ENCODE measurements at places on chromosomes 11 and 22.

DNA sequence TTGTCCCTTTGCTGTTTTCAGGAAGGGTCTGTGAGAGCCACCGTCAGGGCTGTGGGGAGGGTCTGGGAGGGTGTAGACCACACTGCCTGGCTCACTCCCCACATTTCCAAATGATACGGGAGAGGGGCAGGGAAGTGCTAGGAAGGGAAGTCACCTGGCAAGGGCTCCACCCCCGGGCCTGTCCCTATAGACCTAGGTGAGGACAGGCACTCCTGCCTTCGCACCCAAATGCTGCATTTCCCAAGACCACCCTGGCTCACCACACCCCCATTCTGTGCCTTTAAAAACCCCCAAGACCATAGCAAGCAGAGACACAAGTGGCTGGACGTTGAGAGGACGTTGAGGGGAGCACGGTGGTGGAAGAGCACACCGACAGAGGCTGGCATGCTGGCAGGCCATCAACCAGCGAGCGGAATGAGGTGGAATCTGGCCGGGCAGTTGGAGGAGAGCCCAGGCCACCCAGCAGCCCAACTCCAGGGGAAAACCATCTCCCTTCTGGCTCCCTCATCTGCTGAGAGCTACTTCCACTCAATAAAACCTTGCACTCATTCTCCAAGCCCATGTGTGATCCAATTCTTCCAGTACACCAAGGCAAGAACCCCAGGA, 45.7 kb downstream of the GNB1L start:
- no peak for DNase-seq

DNA sequence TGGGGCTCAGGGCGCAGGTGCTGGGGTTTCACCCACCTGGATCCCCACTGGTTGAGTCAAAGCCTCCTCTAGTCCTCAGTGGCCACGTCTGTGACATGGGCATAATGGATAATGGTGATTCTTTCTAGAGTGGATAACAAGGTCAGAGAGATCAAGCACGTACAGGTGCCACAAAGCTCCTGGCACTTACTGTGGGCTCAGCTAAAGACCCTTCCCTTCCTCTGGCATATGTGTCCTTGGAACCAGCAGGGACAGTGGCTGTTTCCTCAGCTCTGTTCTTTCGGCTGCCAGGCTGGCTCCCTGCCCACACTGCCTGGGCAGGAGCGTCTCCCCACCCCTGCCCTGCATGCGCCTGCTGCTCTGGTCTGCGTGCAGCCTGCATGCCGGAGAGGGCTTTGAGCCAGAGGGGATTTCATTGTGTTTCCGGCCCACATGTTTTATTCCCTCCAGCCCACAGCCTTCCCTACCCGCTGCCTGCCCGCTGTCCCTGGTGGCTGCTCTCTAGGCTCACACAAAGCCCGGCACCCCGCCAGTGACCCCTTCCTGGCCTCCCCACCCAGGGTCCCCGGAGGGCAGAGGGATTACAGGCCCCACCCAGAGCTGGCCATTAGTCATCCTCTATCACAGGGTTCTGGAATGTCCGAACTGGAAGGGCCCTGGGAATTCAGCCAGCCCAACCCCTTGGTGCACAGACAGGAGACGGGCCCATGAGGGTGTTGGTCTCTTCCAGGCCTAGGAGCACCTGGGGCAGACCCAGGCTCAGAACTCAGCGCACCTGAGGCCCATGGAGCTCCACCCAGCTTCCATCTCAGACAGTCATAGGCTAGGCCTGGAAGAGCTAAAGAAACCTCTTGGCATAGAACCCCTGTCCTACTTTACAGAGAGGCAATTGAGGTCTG, 55.3 kb upstream of the GCAT start:
- no peak for DNase-seq

GRCh38 chr11:112025707-112026106, 499 bp downstream of the DLAT start:
- DNase-seq = no peak

GRCh38 chr22:24801901-24802465, 4.0 kb upstream of the SGSM1 start:
- DNase-seq = no peak

GRCh38 chr22:17496841-17497240, 66.5 kb upstream of the SLC25A18 start:
- DNase-seq = no peak

GRCh38 chr11:90321018-90321417, 98.2 kb upstream of the CHORDC1 start:
- no peak for DNase-seq

- no peak for DNase-seq
These were observed 7.0 kb downstream of the HPS5 start for GRCh38 chr11:18314784-18315523.

DNA sequence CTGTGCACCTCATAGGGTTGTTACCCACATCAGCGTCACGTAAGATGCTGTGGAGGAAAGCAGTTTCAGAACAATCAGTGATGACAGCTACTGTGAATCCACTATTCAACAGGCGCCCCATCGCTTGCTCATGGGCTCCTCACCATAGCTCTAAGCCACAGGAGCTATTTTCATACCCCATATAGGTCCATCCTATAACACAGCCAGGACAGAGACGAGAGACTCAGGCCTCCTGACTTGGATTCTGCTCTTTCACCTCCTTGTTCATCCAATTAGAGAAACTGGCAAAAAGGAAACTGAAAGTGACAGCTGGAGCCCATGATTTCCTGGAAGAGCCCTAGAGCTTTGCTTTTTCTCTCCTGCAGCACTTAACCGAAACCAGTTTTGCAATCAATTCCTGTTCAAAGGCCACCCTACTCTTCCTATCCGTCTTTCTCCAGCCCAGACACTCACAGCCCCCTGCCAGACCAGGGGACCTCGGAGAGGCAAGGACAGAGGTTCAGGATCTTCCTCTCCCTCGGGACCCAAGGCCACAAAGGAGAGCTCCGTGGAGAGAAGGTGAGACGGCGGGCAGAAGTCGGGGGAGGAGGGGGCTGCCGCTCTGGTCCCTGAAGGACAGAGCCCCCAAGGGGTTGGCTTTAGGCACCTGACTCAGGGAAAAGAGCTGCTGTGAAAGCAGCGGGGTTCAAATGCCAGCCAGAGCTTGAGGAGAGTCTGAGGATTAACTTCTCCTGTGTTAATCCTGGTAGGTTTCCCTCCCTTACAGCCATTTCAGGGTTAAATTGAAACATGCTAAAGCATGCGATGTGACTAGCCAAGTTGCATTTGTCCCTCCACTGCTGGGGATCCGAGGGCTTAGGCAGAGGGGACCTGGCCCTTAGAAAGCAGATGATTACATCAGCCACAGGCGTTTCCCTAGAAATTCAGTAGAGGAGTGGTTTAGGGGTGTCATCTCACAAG, at the start of gene APOL6:
Gene APOL6 (plus strand): TSS at position 381 of the 960 bp plus-strand sequence. CDS start 7,980 bp downstream, outside the sequence.
- peak; percentile 48 for DNase-seq

- no peak for DNase-seq
These were observed 20.1 kb upstream of the POLA2 start for GRCh38 chr11:65241692-65242091.

GRCh38 chr22:28016781-28017557, 97.9 kb upstream of the PITPNB start:
- no peak for DNase-seq

DNA sequence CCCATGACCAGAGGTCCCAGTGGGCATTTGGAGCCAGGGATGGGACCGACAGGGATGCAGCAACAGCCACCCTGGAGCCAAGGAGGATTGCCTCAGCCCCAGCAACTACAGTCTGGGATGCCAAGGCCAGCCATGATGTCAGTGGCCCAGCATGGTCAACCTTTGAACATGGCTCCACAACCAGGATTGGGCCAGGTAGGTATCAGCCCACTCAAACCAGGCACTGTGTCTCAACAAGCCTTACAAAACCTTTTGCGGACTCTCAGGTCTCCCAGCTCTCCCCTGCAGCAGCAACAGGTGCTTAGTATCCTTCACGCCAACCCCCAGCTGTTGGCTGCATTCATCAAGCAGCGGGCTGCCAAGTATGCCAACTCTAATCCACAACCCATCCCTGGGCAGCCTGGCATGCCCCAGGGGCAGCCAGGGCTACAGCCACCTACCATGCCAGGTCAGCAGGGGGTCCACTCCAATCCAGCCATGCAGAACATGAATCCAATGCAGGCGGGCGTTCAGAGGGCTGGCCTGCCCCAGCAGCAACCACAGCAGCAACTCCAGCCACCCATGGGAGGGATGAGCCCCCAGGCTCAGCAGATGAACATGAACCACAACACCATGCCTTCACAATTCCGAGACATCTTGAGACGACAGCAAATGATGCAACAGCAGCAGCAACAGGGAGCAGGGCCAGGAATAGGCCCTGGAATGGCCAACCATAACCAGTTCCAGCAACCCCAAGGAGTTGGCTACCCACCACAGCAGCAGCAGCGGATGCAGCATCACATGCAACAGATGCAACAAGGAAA, 27.3 kb upstream of the L3MBTL2 start:
- DNase-seq = no peak

DNA sequence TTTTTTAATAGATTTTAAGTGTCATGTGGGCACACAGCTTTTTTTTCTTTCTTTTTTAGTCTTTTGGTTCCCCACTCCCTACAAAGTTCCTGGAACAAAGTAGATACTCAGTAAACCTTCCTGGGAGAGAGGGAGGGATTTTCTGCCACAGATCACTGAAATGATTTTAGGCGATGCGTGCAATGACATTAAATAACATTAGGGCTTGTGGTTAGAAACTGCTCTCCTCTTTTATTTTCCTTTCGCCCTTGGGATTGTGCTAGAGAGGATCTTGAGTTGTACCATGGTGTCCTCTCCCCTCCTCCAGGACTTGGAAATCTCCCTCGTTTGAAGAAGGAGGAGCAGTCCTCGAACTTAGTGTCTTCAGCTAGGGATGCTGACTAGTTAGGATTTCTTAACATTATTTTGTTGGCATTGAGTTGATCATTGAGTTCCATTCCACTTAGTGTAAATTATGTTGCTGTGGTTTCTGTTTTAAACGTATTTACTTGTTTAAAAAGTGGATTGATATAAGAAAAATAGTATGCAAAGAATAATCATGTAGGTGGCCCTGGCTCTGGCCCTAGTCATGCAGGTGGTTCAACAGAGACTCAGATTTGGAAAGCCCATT, 88.4 kb downstream of the TRAF6 start:
- no peak for DNase-seq

- no peak for DNase-seq
These were observed 40.8 kb upstream of the GAL start for GRCh38 chr11:68643585-68643984.

DNA sequence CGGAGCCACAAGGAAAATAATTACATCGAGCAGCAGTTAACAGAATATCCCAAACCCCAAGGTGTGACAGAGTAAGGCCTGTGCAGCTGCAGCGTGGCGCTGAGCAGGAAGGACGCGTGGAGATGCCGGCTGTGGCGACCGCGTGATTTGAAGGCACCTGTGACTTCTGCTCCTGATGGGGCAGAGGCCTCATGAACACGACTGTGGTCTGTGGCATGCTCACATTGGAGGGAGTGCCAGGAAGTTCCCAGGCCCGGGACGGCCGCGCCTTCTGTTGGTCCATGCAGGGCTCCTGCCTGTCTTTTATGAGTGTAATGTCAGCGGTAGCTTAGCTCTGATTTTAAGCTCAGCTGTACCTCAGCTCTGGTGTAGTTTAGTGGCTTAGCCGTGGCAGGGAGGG, 50.4 kb downstream of the TPCN2 start:
- DNase-seq = no peak

DNA sequence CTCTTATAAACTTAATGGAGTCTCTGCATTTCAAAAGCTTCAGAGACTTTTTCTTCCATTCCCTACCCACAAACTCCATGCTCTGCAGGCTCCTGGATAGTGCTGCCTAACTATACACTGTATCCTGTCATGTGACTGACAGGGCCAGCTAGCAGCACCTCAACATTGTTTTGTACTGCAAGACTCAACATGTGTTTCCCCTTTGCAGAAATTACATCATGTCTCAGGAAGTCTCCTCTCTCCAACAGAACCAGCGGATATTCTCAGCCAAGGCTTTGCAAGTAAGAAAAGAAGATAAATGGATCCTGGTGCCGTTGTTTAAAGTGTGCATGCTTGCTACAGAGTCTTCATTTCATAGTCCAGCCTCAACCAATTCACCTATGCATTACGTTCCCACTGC, 164.0 kb upstream of the UBASH3B start:
- DNase-seq = no peak
